ENCODE measurements at places on chromosomes 16 and 17.

DNA sequence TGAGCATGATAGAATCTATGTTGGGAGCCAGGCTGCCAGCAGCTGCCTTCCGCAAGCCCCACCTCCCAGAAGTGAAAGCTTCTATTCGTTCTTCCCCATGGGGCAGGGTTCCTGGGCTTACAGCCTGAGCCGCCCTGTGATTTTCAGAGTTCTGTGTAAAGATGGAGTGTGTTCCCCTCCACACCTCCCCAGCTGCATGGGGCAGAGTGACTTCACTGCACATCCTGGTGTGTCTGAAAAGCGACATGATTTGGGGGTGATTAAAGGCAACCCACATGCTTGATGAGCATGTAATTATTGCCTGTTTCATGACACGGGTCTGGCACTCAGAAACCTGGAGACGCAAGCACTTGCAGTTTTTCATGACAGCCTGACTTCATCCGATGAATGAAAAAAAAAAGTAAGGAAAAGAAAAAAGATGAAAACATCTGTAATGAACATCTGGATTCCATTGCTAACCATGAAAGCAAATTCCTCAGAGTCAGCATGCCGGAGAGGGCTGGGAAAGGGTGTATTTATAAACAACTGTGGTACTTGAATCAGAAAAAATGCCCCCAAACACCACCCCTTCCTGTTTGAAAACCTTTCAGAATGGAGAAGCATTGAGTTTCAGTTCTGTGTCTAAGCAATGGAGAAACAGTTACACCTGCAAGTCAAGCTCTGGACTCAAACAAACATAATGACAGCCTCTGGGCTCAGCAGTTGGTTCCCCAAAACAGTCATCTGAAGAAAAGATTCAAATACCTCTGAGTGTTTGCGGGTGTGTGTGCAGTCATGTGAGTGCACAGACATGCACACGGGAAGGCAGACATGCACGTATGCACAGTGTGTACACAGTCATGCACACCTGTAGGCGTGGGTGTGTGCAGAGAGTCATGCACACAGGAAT is 266.0 kb downstream of the ENGASE start:
- peak; percentile 42 for DNase-seq

GRCh38 chr16:25093208-25094061 is 18.1 kb upstream of the LCMT1 start:
- no peak for DNase-seq

DNA sequence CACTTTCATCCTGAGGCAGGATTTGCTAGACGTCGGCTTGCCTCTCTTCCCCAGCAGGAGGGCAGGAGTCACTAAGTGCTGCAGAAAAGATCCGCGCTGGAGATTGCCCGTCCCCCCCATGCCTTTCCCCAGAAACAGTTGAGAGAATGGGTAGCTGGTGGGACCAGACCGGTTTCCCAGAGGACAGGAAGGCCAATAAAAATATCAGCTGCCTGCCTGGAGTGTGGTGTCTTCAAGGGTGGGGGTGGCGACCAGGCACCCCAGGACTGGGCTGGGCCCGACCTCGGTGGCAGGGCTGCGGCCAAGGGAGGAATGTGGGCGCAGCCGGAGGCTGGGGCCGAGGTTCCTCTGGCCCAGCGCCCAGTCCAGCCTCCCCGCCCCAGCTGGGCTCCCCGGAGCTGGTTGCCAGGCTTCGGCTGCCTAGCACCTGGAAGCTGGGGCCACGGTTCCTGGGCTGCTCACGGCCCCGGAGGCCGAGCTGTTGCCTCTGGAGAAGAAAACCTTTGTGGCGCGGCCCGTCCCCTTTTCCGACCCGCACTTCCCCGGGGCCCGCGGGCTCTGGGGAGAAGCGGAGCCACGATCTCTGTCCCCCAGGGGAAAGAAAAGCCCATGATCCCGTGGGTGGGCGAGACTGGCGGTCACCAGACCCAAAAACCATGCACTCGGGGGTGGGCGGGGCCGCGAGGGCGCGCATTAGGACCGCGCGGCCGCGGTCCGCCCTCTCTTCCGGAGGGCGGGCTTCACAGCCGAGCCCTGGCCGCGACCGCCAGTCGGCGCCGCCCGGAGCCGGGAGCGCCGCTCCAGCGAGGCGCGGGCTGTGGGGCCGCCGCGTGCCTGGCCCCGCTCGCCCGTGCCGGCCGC is at the start of gene TRAF4:
TRAF4 (plus strand) TSS at position 769 of the 861 bp plus-strand sequence. CDS start 102 bp downstream, outside the sequence.
- peak; percentile 88 for DNase-seq

DNA sequence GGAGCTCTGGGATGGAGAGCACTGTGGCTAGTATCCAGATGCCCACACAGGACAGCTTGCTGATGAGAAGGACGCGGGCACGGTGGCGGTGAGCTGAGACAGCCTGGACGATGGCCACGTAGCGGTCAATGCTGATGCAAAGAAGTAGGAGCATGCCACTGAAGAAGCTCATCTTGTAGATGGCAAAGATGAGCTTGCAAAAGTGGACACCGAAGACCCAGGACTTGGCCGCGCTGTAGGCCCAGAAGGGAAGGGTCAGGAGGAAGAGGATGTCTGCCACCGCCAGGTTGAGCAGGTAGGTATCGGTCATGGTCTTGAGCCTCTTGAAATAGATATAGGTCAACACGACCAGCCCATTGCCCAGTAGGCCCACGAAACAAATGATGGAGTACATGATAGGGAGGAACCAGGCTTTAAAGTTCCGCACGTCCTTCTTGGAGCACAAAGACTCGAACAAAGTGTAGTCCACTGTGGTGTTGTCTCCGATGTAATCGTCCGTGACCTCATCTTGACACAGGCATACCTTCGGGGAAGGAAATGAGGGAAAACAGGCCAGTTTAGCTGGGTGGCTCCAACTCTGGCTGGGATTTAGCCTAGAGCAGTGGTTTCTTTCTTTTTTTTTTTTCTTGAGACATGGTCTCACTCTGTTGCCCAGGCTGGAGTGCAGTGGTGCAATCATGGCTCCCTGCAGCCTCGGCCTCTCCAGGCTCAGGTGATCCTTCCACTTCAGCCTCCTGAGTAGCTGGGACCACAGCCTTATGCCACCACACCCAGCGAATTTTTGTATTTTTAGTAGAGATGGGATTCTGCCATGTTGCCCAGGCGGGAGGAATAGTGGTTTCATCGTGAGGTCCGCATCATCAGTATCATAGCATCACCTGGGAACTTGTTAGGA is 9.7 kb downstream of the CCR7 start:
- no peak for DNase-seq

GRCh38 chr17:39199820-39200069 is 338 bp upstream of the RPL19 start:
- peak; percentile 92 for DNase-seq

- DNase-seq, result no peak
These were observed 9.5 kb downstream of the DLX4 start for GRCh38 chr17:49978501-49978900.

DNA sequence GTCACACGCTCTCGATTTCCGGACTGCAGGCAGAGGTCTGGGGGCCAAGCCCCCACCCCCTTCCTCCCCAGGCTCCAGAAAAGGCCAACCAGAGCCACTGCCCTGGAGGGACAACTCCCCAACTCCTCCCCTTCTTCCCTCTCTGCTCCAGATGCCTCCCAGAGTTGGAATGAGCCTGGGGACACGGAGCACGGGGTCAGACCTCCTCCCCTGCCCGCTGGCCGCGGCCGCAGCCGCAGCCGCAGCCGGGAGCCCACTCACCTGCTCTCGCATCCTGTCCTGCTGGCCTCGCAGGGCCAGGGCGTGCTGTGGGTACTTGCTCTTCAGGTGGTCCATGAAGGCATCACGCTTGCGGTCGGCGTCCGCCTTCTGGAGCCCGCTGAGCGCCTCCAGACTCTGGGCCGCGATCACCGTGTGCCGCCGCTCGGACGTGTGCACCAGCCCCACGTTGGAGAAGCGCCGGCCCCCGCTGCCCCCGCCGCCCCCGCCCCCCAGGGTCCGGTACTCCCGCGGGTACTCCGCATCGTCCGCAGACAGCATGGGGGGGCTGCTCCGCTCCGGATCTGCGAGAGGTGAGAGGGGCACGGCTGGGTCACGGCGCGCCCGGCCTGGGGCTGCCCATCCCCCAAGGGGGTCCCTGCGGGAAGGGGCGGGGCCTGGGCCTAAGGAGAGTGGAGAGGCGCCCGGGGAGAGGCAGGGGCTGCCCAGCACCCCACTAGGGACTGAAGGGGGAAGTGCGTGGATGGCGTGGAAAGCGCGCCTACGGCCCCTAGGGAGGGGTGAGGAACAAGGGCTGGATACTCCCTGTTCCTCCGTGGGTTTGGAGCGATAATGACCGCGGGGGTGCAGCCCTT is 27.3 kb downstream of the SRCIN1 start:
- DNase-seq, result no peak

GRCh38 chr17:70059071-70059470 is 16.0 kb upstream of the KCNJ16 start:
- no peak for DNase-seq

DNA sequence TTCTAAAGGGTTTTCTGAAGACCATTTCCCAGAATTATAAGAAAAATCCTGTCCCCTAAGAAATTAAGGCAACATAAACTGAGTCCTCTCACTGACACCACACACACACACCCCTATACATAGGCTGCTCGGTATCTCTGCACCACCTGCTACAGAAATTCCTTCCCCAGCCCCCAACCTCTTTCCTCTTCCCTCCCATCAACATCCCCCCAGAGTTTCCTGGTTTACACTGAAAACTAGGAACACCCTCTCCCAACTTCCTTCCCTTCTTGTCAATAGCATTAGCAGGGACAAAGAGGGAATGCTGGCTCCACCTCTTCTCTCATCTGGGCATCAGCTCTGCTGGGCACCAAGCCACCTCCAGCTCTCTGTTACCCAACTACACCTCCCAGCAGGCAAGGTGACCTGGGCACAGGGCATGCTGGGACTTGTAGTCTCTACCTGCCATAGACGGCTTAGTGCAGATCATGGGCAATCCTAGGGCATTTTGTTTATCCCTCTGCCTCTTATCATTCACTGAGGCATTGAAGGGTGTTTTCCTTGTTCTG is 15.7 kb downstream of the CAVIN1 start:
- DNase-seq, result peak; percentile 80

DNA sequence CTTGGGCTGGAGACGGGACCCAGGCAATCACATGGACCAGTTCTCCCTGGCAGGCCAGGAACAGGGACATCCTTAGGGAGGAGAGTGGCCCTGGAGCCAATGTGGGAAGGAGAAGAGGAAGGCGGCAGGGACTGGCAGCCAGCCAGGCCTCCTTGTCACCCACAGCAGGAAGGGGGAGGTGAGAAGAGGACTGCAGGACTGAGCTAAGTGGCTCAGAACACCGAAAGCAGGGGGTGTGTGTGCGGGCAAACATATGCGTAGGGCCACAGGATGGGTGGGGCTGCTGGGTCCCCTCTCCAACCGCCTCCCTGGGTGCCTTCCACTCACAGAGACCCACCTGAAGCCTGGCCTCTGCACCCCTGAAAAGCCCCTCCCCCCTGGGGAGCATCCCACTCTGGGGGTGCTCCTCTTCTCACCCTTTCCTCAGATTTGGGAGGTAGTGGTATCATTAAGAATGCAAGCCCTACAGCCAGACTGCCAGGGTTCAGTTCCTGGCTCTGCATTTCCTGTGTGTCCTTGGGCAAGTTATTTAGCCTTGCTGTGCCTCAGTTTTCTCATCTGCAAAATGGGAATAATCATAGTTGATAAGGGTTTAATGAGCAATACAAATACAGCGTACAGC is 8.1 kb downstream of the PNMT start:
- no peak for DNase-seq

DNA sequence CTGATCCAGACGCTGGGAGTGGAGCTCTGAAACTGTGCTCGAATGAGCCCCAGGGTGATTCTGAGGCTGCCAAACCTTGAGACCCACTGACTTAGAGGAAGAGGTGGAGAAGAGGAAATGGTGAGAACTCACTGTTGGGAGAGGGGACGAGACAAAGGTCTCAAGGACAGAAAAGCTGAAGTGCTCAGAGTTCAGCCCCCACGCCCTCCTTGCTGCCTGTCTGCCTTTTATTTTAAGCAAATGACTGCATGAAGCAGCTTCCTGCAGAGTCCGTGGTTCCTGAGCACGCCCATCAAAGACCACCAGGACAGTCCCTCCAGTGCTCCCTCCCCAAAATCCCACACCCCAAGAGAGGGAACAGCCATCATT is 20.4 kb downstream of the COTL1 start:
- DNase-seq, result no peak

- DNase-seq, result peak; percentile 50
These were observed 698 bp downstream of the UBE2G1 start for GRCh38 chr17:4365628-4366326.

DNA sequence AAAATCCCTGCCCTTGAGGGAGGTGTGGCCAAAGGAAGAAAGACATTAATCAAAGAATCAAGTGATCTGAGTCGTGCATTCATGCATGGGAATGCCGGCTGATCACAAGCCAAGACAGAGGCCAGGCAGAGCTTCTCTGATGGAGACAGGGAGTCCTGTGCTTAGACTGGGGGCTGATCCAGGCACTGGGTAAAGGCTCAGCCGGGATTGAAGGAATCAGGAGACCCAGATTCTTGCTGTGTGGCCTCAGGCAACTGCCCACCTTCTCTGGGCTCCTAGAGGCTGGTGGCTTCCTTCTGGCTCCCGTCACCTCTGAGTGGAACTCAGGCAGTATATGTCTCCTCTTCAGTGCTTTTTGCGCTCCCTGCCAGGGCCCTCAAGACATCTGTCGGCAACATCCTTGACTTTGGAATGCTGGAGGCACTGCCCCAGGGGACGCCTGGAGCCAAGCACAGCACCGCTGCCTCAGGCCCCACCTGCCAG is 17.7 kb downstream of the RAI1 start:
- no peak for DNase-seq

DNA sequence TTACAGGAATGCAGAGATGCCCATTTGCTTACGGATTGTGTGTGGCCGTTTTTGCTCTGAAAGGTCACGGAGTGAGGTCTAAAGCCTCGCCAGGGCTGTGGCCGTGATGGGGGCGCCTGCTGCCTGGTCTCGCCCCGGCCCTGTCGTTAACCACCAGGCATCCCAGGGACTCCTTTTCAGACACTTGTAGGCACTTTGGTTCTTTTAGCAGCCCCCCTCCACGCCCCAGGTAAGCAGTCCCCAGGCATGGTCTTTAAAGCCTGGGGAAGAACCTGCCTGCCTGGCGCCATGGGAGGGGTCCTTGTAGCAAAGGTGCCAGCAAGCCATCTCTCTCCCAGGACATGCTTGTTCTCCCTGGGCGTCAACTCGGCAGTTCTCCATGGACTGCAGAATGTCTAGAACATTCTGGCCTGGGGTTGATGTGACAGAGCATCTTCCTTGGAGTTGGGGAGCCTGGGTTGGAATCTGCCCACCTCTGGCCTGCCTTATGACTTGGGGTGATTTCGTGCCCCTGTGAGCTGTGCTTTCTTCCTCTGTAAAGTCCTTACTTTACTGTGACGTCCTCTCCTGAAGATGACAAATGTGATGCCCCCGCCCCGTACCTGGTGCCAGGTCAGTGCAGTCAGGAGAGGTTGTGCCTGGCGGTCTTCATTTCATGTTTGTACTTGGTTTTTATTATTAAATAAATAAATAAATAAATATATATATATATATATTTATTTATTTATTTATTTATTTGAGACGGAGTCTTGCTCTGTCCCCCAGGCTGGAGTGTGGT is 5.4 kb downstream of the KCTD5 start:
- no peak for DNase-seq
